ENCODE measurements at places on chromosomes 6 and 20.

DNA sequence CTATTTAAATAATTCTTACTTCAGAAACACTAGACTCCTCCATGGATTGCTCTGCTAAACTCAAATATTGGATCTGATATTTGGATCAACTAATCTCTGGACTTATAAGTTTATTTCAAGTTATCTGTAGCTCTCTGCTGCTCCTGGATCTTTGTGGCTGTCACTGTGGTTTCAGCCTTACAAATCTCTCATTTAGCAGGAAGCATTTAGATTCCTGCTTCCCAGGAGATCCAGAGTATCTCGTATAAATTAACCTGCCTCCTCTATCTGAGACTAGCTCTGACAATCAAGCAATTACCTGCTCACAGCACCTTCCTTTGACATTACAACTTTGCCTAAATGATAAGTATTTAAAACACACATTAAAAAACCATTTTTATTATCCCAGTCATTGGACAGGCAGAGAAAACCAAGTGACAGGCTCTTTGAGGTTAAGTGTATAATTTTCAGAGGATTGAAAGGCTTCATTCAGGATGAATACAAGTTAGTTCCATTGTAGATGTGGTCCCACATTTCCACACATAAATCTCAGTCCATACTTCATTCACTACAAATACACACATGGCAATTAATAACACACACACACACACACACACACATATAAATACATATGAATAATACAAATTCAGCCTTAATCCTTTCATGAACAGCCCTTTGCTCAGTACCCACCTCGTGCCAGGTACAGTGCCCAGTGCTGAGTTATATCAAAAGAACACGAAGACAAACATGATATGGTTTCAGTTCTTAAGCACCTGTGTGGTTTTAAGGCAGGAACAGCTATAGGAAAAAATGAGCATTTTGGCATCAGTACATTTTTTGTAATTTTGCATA is 55.5 kb upstream of the PLCB1 start:
- DNase-seq: no peak

GRCh38 chr6:138307816-138308730 is 69.6 kb upstream of the SMIM28 start:
- DNase-seq: no peak

- DNase-seq: peak; percentile 17
These were observed 383.4 kb downstream of the GRIK2 start for GRCh38 chr6:101776919-101777350.

GRCh38 chr6:150915131-150915879 is 49.8 kb downstream of the MTHFD1L start:
- no peak for DNase-seq

GRCh38 chr20:60804240-60804917 is 447.7 kb upstream of the CDH4 start:
- DNase-seq: no peak

- peak; percentile 6 for DNase-seq
These were observed 1586.7 kb downstream of the HACE1 start for GRCh38 chr6:103273048-103273447.

DNA sequence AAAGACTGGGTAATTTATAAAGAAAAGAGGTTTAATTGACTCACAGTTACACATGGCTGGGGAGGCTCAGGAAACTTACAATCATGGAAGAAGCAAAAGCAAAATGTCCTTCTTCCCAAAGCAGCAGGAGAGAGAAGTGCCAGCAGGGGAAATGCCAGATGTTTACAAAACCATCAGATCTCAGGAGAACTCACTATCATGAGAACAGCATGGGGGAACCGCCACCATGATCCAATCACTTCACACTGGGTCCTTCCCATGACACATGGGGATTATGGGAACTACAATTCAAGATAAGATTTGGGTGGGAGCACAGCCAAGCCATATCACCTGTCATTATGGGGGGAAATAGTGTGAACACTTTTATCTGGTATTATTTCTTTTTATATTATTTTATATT is 557.2 kb downstream of the EYS start:
- no peak for DNase-seq

DNA sequence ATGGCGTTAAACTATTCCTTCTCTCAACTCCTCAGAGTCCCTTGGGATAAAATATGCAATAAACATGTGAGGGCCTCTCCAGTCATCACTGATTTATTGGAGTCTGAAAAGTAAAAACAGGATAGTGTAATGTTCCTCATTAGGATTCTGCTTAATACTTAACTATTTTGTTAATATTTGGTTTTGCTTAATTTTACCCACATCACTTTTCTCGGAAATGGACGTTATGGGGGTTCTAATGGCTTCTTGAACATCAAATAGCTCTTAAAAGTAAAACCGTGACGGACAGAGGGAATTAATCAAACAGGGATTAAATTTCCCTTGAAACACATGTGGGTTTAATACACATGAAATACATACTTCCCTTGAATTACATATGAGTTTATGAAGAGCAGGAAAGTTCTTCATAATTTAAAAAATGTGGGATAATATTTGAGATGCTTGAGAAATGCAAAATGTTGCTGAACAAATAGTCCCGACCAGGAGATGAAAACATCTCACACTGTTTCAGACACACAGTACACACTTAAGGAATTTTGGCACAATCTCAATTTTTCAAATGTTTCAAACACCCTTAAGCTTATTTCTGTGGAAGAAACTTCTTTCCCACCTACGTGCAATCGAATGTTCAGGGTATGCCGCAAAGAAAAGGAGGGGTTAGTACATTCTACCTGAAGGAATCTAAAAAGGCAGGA is 38.4 kb upstream of the EIF2S2 start:
- DNase-seq: no peak

DNA sequence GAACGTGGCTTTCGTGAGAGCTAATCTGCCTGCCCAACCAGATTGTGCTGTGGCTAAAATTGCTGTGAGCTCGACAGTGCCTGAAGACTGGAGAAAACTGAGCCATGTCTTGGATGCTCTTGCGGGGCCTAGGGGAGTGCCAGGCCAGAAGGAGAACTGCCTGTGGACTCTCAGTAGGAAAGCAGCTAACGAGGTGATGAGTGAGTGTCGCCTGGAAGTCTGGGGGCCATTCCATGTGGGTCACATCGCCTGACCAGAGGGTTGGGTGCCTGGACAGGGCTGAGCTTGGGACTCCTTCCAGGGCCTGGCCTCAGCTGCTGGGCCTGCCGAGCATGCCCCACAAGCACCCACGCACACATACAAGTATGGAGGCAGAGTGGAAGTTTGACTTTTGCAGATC is 166.5 kb downstream of the VEGFA start:
- DNase-seq: no peak

DNA sequence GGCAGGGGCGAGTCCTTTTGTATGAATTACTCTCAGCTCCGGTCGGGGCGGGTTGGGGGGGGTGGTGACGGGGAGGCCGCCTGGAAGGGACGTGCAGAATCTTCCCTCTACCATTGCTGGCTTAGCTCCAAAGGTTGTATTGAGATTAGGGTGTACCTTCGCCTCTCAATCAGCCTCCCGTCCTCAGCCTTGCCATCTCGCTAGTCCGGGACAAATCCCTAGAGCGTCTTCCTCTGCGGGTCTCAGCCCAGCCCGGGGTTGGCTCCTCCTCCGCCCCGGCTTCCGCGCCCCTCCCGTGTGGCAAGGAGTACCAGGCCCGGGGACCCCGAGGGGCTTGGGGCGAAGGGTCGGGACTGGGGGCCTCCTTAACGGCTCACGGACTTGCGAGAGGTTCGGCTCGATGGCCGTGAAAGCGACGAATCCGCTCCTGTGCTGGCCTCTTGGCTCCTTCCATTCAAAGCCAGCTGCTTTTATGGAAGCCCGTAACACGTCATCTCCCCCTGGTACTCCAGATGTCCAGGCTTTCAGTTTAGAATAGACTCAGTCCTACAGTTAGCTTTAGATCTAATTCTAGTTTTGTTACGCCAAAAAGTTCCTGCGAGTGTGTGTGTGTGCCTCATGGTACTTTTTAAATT is 636 bp upstream of the EEF1A1 start:
- DNase-seq: peak; percentile 82

- DNase-seq: no peak
These were observed 59.2 kb upstream of the PRSS16 start for GRCh38 chr6:27188061-27188884.

- DNase-seq: no peak
These were observed 128.7 kb upstream of the TSHZ2 start for GRCh38 chr20:52843425-52843824.

DNA sequence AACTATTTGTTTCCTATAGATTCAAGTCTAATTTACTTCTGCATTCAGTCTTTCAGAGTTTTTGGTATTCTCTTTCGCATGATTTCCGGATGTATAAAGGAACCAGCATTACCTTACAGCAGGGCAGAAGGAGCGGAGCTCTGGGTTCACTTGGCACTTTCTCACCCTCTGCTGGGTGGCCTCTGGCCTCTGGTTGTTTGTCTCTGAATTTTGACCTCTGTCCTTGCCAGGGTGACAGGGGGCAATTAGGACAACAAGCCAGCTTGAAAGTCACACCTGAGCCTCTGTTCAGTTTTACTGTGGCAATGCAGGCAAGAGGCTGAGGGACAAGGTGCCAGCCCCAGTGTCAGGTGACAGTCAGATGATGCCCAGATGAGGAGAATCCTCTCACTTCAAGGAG is 69.4 kb upstream of the KIF25 start:
- no peak for DNase-seq

GRCh38 chr6:41723530-41724227 is 11.7 kb downstream of the TFEB start:
- peak; percentile 49 for DNase-seq

GRCh38 chr6:157092736-157093135 is 230.6 kb downstream of the TMEM242 start:
- no peak for DNase-seq

- no peak for DNase-seq
These were observed at the start of gene PSORS1C1 for GRCh38 chr6:31114541-31114878. TSS of gene PSORS1C1 (plus strand) at chr6:31114800. CDS start at chr6:31129633, 14,833 bp downstream.

DNA sequence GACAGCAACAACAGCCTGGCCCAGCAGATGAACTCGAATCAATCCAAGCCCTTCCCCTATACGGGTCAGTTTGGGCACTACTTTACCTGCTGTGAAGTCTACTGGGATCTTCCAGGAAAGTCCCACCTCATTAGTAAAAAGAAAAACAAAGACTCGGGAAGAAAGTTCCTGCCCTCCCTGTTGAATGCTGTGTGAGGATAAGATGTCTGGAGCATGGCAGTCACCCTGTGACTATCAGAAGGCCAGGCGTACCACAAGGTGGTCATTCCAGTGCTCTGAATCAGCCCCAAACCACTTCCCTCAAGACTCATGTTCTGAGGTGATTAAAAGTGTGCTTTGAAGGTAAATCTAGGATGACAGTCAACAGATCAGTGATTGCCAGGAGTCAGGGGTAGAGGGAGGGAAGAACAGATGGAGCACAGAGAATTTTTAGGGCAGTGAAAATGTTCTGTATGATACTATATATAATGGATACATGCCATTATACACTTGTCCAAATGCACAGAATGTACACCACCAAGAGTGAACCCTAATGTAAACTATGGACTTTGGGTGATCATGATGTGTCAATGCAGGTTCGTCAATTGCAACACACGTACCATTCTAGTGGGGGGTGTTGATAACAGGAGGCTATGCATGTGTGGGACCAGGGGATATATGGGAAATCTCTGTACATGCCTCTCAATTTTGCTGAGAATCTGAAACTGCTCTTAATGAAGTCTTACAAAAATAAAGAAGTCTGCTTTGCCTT is 14.7 kb downstream of the FKBP1A start:
- DNase-seq: no peak

Measured in hippocampal formation (tissue), 2 donors.